ENCODE measurements at places on chromosomes 12 and 14.

DNA sequence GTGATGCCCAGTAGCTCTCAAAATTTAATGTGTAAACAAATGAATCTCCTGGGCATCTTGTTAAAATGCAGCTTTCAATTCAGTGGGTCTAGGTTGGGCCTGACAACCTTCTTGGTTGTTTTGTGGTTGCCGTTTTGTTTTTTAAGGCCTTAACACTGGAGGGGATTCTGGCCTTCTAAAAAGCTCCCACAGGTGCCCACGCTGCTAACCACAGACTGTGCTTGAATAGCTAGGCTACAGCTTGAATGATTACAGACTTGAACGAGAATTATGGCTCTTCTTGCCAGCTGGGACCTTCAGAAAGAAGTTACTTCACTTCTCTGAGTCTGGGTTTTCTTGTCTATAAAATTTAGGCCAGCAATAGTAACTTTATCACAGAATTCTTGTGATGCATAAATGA is 1.3 kb upstream of the FLVCR2 start:
- no peak for DNase-seq

- DNase-seq = no peak
These were observed 2.1 kb downstream of the TSPAN11 start for GRCh38 chr12:30928356-30929244.

- DNase-seq = no peak
These were observed 4.7 kb downstream of the B3GNT4 start for GRCh38 chr12:122208073-122208820.

DNA sequence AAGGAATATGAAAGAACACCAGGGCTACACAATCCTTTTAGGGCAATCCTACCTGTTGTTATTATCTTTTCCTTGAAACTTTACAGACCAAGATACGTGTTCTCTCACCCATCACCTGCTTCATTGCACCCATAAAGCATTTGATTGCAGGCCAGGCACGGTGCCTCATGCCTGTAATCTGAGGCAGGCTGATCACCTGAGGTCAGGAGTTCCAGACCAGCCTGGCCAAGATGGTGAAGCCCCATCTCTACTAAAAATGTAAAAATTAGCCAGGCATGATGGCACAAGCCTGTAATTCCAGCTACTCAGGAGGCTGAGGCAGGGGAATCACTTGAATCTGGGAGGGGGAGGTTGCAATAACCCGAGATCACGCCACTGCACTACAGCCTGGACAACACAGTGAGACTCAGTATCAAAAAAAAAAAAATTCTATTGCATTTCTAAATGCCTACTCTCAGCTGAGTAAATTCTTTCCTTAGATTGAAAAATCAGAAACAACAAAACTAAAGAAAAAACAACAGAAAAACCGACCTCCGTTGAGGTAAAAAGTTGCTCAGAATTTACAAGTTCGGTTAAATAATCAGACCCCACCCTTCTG is 183.7 kb upstream of the TMEM132C start:
- no peak for DNase-seq

DNA sequence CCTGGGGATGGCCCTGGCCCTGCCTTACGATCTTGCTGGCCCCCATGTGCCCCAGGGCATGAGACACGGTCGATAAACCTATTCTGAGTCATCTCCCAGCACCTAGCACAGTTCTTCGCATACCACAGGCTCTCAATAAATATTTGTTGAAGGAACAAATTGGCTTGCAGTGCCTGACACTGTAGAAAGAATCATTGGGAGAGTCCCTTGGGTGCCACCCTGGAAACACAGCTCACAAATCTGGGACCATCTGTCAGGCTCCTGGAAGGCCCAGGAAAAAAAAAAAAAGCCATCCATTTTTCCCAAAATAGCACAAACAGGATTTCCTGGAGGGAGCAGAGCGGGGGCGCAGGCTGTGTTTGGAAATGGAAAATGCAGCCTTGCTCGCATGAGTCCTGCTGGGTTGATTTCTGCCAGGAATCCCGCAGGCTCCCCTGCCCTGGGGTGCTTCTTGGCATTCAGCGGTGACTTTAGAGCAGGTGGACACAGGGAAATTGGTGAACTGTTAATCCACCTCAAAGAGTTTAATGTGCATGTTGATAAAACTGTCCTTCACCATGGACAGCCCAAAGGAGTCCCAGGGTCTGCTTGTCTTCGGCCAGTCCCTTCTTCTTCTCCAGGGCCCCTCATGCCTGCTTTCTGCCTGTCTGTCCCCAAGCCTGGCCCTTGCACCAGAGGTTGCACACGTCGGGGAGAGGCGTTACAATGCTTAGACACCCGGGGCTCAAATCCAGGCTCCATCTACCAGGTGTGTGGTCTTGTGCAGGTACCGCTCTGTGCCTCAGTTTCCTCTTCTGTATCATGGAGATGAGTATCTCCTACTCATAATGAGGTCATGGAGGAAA is 106.1 kb upstream of the RFLNA start:
- no peak for DNase-seq

DNA sequence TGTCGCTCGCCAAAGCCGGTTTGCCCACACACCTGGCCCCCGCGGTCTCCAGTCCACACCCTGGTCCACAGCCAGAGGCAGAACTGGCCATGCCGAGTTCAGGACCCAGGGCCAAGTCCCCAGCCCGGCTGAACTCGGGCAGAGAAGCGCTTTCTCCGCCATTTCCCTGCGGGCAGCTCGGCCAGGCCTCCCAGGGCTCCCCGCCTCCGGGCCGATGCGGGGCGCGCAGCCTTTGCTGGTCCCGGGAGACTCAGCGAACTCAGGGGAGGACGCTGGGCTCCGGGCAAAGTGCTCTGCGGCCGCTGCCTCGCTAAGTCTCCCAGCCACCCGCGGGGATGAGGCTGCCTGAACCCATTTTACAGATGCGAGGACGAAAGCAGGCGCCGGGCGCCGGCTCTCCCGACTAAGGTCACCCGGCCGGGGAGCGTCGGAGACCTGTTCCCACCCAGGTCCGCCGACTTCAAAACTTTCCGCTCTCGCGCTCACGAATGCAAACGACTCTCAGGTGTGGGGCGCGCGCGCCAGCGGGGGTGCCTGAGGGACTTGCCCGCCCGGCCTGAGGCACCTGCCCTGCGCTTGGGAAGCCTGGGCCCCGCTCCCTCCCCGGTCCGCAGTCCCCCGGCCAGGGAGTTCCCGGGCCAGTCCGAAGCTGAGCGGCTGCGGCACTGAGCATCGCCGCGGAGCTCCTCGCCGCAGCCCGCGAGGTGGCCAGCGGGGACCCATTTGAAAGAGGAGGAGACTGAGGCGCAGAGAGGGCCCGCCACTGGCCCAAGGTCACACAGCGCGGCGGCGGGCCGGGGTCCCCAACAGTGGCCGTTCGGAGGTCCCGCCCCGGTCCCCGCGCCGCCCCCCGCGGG is 627 bp downstream of the TESC start:
- no peak for DNase-seq

DNA sequence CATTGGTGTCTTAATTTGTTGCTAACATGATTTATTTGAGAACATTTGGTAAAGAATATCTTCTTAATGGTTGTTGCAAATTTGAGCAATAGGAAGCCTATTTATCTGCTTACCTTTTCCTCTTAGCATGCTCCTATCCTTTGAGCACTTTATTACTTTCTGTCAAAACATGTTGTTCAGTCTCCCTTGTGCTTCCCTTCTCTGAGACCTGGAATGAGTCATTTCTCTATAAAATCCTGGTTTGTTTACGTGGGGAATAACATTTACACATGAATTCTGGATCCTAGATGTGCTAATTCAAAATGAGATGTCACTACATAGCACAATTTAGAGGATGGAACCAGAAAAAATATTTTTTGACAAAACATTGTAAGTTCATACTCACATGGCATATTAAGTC is 844.0 kb upstream of the LRFN5 start:
- no peak for DNase-seq

All from SW 1271 (cell line).